ENCODE measurements at places on chromosomes 12 and 14.

DNA sequence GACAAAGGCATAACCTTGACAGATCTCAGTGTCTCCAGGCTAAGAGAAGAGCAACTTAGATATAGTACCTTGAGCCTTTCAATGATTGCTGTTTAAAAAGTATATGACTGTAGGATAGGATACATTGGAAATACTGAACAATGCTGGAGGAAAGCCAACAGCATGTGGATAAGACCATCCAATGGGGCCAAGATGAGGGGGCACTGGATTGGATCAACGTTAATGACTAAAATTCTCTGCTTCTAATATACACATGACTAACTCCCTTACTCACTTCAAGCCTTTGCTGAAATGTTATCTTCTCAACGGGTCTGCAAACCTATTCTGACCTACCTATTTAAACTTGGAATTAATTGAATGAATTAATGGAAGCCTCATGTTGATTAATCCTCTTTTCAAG is 354.9 kb downstream of the RAD51B start:
- peak; percentile 34 for DNase-seq

DNA sequence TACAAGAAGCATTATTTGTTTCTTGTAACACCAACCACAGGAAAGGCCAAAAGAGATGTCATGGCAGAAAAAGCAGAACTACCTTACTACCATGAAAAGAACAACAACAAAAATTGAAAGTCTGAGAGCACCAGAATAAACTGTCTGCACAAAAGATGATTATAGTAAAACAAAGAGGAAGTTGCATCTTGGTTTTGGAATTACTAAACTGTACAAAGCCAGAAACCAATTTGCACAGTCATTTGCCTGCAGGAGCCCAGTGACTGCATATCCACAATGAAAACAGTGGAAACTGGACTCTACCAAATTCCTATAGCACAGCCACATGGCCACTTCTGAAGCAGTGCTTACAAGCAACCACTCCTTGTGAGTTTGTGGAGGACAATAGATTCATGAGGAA is 276.2 kb downstream of the SSPN start:
- DNase-seq, result peak; percentile 75

DNA sequence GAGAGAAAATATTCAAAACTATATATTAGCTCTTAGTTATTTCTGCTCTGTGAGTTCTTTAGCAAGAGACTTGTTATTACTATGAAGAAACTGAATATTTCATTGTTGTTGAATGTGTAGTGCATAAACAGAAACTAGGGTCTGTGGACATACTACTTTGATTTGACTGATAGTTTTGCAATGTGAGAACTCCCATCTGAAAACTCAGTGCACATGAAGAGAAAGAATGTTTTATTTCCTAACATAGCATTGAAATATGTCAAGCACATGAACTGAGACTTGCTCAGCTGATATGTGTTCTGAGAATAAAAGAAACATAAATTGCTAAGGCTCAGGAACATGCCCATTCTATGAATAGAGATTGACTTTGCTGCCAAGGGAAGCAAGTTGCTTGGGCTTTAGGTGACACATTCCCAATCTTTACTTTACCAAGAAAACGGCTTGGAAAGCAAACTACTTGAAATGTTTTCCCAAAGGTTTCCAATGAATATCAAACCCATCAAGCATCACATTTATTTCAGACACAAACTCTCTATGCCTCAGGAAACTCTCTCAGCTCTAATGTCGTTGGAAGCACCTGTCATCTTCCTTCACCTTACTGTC is 290.4 kb downstream of the SLC16A7 start:
- DNase-seq, result no peak

GRCh38 chr12:113641426-113642030 is 169.9 kb upstream of the LHX5 start:
- DNase-seq, result no peak

DNA sequence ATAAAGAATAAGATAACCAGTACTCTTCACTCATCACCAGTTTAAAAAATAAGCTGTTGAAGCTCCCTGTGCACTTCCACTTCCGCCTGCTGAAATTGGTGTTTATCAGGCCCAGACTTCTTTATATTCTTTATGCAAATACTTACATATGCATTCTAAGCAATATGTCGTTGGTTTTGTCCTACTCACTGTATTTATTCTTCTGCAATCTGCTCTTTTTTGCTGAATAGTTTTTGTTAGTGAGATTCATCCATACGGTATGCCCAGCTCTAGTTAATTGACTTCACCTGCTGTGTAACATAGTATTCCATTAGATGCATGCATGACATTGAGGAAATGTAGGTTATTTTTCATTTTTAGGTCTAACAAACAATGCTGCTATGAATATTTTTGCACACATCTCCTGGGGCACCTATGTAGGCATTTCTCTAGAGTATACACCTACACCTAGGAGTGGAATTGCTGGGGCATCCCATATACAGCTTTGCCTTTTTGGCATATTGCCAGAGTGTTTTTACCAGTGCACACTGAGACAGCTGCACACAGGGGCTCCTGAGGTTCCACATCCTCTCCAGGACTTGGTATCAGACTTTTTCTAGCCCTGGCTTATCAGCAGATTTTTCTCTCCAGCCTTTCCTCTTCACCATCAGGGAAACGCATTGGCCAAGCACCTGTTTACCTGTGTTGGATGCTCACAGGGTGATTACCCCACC is 1.0 kb upstream of the NRIP2 start:
- DNase-seq, result no peak

GRCh38 chr12:91182636-91183455 is at the start of gene DCN:
DCN (minus strand) TSS chr12:91182817; CDS start chr12:91178552, 4,265 bp downstream.
- DNase-seq, result peak; percentile 71

- DNase-seq, result no peak
These were observed 594 bp downstream of the KRAS start for GRCh38 chr12:25249931-25250738.

- DNase-seq, result peak; percentile 72
These were observed 6.1 kb upstream of the PSMA3 start for GRCh38 chr14:58238252-58239243.

GRCh38 chr14:52279408-52279807 is 11.9 kb downstream of the PTGDR start:
- peak; percentile 88 for DNase-seq

GRCh38 chr12:68451261-68452077 is 119.3 kb upstream of the MDM1 start:
- DNase-seq, result peak; percentile 99

DNA sequence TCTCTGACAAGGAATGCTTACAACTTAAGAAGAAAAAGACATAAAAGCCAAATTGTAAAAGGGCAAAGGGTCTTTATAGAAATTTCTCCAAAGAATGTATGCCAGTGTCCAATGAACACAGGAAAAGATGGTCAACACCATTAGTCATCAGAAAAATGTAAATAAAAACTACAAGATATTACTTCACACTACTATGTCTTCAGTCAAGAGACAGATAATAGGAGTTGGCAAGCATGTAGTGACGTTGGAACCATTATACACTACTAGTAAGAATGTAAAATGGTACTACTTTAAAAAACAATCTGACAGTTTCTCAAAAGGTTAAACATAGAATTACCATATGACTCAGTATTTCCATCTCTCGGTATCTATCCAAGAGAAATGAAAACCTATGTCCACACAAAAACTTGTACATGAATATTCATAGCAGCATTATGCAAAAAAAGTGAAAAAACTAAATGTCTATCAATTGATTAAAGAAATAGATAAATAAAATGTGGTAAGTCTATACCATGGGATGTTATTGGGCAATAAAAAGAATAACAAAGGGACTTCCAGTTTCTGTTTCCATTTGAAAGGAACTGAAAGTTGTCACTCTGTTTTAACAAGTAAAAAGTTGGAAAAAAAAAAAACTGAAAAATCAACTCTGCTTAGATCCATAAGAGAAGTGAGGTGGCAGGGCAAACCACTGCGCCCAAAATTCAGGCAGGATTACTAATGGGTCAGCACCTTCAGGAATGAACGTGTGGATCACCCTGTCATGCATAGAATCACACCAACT is 69.8 kb downstream of the ALG10B start:
- no peak for DNase-seq

GRCh38 chr12:111864913-111865312 is 22.9 kb downstream of the MAPKAPK5 start:
- no peak for DNase-seq

DNA sequence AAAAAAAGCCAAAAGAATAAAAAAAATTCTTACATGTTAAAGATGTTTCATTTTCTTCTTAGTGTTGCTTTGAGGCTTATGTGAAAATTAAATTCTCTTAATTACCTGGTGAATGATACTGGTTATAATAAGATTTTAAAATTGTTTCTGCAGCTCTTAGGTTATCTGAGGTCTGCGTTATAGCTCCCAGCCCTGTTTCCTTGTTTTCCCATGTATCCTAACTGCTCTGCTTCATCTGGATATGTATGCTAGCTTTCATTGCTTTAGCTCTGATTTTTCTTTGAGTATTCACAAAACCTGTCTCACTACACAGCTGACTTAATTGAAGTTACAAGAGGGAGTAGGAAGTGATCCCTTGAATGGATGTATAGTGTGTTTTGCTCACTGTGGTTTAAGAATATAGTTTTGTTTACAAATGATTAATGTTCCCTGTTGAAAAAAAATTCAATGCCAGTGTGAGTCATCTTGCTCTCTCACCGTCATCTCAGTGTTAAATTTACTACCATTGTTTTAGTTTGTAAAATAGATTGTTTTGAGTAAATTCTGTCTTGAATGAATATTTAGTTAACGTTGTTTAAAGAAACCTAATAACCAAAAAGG is 26.8 kb downstream of the CPSF6 start:
- DNase-seq, result peak; percentile 65

GRCh38 chr14:97458661-97459579 is 661.7 kb downstream of the VRK1 start:
- no peak for DNase-seq

DNA sequence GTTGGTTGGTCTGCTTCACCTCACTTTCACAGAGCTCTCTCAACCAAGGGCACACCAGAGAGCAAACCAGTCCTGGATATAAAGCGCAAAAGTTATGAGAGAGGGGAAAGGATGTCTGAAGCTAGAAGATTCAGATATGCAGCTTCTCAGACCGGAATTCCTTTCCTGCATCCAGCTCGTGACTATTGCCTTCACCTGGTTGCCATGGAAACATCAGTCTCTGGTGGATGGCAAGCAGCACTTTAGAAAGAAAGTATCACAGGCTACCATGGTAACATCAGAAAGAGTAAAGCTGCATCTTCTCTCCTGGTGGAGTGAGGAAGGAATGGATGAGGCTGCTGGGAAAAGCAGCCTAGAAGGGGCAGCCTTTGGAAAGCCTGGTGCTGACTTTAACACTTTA is 13.7 kb downstream of the REM2 start:
- DNase-seq, result no peak

DNA sequence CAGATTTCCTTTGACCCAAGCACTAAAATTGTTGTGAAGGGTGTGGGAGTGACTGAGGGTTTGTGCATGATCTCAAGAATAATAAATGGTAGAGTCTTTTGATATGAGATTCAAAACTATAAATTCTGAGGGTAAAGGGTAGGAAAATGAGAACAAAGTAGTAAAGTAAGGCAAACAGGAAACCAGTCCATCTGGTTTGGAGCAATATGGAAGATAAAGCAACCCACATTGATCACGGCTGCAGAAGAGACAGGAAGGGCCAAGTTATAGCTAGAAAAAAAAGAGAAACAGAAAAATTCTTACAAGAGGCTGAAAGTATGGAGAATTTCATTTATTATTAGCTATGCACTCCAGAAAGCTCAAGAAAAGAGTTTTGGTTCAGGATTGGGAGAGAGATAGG is 4.6 kb upstream of the SLCO1B3 start:
- no peak for DNase-seq

DNA sequence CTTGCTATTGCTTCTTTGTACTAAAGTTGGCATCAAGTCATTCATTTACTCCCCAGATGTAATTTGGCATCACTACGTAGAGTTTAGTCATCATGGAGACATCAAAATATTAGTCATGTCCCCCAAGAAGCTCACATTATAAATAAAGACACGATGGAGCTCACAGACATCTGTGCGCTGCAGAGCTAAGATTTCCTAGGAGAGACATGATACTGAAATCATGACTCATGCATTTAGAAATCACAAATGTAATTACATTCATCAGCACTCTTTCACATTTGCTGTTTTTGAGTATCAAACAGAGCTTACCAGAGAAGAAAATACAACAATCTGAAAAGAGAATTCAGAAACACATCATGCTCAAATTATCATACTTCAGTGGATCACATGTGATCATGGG is 169.8 kb downstream of the LRIG3 start:
- peak; percentile 76 for DNase-seq

- DNase-seq, result no peak
These were observed 196.9 kb downstream of the GRIN2B start for GRCh38 chr12:13784504-13784903.

DNA sequence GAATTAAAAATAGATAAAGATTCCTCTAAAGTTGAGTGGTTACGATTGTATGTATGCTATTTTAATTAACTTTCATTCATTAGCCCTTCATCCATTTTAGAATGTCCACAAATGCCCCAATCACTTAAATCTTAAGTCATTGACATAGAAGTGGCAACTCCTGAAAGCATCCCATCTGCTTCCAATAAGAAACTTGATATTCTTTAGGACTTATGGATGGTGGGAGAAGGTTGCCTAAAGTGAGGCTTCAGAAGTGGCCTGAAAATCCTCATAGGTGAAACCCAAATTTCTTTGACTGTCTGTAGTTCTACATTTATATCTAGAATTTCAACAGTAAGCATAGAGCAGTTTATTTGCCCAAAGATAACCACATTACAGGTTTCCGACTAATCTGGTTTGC is 161.7 kb upstream of the HMGA2 start:
- no peak for DNase-seq

DNA sequence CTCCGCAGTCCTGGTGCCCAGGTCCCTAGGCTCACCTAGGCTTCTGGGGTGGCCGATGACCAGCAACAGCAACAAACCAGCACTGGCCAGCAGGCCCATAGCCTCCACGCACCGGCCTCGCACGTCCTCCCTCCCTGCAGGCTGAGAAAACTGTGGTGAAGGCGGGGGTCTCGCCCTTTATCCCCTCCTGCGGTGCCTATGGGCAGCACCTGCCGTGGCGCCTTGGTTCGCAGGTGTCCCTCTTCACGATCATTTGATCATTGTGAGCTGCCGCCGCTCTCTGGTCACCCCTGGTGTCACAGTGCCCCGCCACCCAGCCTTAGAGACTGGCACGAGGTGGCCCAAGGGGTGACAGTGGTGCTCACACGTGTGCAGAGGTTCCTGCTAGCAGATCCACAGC is at the start of gene OVCH1:
Gene OVCH1 (minus strand): TSS at position 99 of the 400 bp plus-strand sequence. CDS start 0 bp downstream, at position 99.
- no peak for DNase-seq

DNA sequence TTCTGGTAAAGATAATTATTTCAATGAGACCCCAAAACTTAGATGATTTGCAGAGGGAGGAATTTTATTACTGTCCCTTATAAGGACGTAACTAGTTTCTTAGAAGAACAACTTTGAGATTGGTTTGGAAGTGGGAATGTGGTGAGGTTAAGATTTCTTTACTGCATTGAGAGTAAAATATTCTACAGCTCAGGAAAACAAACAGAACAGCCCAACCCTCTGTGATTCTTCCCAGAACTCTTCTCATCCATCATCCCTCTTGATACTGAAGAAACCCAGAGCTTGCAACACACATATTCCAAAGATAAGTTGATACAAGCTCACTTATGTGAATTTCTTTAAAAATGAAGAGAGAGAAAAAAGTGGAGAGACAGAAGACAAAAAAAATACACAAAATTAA is 234.2 kb downstream of the CRADD start:
- DNase-seq, result peak; percentile 92
